ACHN (cell line): ENCODE measurements at places on chromosomes 5 and 9.

GRCh38 chr5:126370796-126371718 is 52.2 kb upstream of the GRAMD2B start:
- peak; percentile 75 for DNase-seq

- peak; percentile 12 for DNase-seq
Observed at GRCh38 chr9:112378328-112379176, 1.4 kb upstream of the HSDL2 start.

DNA sequence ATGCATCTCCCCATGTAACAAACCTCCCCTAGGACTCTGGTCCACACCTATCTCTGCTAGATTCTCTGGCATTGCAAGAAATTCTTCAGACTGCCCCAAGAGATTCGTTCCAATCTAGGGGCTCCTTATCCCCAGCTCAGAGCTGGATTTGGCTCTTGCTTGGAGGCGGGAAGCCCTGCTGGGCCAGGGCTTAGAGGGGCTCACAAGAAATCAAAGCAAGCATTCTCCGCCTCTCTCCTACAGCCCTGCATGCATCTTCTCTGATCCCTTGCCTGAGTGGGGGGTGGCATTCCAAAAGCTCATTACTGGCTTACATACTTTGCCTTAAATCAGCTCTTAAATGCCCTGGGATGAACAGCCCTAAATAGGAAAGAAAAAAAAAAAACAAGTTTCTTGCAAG is 75.8 kb downstream of the KCNIP1 start:
- no peak for DNase-seq

- DNase-seq: no peak
Observed at GRCh38 chr5:79263-79662, 12.7 kb upstream of the PLEKHG4B start.

DNA sequence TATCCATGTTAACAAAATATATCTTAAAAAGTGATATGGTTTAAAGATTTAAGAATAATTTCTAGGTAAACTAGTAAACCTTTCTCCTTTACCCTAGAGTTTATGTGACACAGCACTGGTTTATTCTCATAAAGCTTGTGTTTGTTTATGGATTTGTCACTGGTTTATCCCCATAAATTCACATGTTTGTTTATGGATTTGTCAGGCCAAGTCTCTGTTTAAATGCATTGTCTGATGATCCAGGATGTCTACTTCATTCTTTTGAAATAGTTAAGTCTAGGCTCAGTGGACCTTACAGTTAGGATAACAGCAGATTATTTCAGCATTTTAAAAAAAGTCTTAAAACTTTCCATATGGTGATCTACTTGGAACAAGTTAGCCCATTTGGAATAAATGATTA is 334.0 kb downstream of the ARRDC3 start:
- no peak for DNase-seq

DNA sequence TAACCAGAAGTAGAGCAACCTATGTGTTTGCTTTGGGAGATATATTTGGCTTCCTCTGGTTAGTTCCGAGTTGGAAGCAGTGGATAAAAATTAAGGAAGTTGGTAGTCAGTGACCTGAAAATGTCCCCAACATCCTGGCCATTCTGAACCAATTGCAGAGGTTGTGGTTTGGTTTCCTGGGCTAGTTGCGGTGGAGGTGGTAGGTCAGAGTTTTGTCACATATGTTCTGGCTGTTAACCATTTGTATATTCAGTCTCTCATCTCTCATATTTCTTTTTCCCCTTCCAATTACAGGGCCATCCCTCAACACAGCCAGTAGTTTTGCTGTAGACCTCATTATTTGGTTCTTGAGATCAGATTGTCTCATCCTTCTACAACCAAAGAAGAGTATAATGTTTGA is 1026.9 kb downstream of the PTPRD start:
- DNase-seq: no peak

GRCh38 chr5:159263569-159263905 is 447 bp downstream of the UBLCP1 start:
- DNase-seq: no peak

DNA sequence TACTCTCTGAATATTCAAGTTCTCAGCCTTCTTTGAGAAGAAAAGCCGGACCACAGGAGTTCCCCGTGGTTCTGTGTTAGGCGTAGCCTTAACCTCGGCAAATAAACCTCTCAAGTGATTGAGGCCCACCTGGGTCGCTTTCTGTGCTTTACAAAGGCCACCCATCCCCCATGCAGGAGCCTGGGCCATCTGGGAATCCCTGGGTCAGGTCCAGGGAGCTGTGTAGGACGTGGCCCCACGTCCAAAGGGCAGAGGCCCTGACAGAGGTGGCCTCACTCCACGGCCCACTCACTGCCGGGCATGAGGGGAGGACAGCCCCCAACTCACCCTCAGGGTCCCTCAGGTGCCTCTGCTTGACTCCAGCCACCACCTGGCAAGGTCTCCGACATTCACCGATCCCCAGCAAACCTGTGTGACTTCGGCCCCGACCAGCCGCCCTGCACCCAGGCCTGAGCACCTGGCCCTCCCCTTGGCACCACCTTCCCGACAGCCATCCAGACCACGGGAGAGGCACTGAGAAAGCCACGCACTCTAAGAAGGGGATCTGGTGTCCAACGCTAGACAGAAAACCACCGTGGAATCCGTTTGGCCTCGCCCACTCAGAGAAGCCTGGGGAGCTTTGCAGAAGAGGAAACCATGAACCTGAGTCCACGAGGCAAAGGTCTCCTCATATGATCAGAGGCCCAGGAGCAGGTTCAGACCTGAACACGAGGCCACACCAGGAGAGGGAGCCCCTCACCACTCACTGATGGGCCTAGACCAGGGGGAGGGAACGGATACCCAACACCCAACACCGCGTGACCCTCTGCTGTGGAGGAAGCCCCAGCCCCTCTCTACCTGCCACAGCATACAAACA is 4.5 kb downstream of the SLC12A7 start:
- no peak for DNase-seq

- DNase-seq: no peak
Observed at GRCh38 chr5:116763987-116764866, 189.6 kb upstream of the SEMA6A start.

DNA sequence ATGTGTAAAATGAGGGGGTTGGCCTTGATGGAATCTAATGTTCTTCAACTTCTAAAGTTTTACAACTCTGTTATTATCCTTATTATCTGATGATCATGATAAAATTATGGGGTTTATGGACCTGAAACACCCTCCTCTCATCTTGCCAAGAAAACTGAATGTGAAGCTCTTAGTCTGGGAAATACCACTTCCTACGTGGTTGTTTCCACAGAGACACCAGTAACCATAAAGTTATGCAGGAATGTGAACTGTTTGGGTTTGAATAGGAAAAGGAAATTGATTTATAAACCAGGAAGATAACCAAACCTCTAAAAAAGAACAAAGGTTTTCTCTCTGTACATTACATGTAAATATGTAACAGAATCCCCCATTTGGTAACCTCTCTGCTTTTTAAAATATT is 28.3 kb upstream of the RAI14 start:
- DNase-seq: peak; percentile 32

DNA sequence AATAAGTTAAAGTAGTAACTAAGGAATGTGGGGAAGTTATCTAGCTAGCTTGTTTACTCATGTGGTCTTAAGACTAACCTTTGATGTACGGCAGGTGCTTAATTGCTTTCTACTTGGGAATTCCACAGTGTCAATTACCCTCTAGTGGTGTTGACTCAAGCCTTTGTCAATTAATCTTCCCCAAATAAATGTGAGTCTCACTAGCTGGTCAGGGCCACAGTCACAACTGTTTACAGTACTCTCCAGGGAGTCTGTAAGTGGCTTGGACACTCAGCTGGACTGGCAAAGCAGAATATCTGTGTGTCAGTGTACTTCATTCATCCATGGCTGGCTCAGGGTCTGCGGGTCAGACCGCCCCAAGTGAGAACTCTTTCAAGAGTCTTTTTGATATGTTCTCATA is 30.8 kb downstream of the SMIM3 start:
- DNase-seq: no peak

DNA sequence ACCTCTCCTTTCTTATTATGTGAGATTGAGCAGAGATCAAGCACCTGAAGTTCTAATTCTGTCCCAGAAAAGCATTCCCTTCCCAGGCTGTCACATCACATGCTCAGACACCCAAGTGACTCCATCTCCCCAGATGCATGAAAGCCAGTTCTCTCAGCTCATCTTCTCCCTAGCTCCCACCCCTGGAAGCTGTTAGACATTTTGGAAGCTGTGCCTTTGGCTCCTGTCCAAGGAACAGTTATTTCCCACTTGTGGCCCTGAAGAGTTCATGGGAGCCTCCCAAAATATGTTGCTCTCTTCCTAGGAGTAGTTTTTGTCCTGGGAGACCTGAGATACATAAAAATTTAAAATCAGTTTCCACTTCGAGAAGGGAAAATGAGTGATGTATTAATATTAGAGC is 161.4 kb upstream of the GAS1 start:
- no peak for DNase-seq

GRCh38 chr5:65366655-65367054 is 115.1 kb downstream of the ADAMTS6 start:
- no peak for DNase-seq

DNA sequence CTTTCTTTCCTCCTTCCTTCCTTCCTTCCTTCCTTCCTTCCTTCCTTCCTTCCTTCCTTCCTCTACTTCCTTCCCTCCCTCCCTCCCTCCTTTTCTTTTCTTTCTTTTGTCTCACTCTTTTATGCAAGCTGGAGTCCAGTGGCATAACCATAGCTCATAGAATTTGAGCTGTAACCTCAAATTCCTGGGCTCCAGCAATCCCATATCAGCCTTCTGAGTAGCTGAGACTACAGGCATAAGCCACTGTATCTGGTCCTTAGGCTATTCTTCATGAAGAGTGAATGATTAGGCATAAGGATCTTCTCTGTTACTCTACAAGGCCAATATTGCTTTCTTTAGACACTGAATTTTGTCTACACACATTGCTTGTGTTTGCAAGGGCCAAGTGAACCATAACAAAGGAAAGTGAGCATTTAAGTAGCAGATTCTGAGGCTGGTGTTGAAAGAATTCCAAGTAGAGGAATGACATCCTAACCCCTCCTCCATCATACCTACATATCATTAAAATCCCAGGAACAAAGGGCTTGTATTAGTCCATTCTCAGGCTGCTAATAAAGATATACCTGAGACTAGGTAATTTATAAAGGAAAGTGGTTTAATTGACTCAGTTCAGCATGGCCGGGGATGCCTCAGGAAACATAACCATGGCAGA is 293.2 kb downstream of the HCN1 start:
- no peak for DNase-seq

- DNase-seq: no peak
Observed at GRCh38 chr9:76336027-76336426, 58.2 kb downstream of the RFK start.

GRCh38 chr9:104028827-104029226 is 65.3 kb upstream of the SMC2 start:
- no peak for DNase-seq

DNA sequence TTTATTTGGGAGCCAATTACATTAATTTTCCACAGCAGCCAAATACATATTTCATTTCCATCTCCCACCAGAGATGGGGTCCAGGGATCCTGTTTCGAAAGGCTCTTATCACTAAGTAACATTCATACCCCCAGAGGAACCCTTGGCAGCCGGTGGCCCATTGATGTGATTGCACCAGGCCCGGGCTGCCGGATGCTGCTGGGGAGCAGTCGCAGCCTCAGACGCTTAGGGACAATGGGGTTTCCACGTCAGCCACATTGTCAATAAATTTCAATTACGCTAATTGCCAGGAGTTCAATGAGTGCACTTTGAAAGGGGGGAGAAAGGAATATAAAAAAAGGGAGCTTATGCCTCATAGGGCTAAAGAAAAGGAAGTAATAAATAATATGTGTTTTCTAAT is 478.8 kb upstream of the ADAMTS16 start:
- no peak for DNase-seq

- DNase-seq: no peak
Observed at GRCh38 chr9:14480526-14480925, 166.6 kb upstream of the NFIB start.

GRCh38 chr5:1737790-1738405 is 61.7 kb downstream of the MRPL36 start:
- peak; percentile 11 for DNase-seq

DNA sequence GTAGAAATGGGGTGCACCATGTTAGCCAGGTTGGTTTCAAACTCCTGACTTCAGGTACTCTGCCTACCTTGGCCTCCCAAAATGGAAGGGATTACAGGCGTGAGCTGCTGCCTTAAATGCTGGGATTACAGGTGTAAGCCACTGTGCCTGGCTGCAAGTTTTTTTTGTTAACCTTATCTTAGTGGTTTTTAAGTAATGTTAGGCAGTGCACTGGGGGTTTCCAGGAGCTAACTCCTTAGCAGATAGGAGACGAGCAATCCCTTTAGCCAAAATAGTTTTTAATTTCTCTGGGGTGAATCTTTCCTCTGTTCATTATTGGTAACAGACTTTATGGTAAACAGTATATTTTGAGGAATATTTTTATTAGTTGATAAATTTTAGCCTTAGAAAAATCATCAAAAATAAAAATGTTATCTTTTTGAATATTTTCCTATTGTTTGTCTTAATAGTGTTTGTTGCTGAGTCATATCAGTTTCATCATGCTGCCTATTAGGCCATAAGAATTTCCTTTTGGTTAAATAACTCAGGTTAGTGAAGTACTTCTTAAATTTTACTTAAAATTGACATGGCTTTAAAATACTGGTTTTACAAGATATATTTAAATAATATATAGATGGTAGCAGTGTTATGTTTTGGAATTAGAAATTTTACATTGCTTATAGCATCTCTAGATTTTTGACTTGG is 37.9 kb downstream of the LMNB1 start:
- no peak for DNase-seq

DNA sequence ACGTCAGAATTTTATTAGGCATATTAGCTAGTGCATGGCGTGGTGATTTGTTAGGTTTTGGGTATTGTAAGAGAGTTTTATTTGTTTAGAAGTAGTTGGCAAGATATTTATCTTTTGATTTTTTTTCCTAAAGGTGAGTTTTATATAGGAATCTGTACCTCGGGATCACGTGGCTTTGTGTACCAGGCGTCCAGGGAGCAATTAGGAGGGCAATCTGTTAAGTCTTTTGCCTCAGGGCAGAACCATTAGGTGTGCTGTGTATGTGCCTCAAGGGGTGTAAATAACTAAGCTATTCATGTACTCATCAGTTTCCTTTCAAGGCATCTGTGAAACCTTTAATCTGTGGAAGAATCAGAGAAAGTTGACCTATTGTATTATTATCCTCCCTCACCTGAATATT is 39.4 kb downstream of the ZSWIM6 start:
- DNase-seq: no peak

GRCh38 chr9:98517761-98518160 is 191.0 kb downstream of the GABBR2 start:
- DNase-seq: no peak

DNA sequence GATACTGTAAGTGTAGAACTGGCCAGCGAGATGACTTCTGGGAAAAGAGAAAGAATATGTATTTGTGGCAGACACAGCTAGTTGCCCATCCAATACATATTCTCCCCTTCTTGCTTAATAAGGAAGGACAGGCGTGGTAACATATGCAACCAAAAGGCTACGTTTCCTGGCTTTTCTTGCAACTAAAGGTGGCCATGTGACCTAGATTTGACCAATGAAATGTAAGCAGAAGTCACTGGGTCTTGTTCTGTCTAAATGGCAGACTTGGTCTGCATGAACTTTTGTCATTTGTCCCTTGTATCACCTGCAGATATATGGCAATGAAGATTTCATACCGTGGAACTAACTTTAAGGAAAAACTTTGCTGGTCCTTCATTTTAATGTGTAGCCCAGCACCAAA is 183.8 kb downstream of the CDH12 start:
- DNase-seq: no peak
